NCI-H1092 treated with DMSO at 0.1 percent for 48 hours (cell line): ENCODE measurements at places on chromosomes 4 and X.

DNA sequence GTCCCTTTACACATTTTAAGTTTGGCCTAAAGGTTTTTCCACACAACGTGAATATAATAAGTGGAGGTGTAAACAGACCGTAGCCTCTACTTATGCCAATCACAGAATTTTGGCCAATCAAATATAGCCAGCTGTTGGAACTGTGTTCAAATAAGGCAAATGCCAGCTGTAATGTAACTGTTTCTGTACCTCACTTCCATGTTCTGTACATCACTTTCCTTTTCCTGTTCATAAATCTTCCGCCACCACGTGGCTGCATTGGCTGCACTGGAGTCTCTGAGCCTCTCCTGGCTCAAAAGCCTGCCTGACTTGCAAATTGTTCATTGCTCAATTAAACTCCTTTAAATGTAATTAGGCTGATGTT is 105.1 kb upstream of the SMIM31 start:
- no peak for DNase-seq

GRCh38 chrX:54407266-54407665 is 32.9 kb upstream of the TSR2 start:
- no peak for DNase-seq

- no peak for DNase-seq
Observed at GRCh38 chrX:67612231-67612630, 68.4 kb downstream of the AR start.

DNA sequence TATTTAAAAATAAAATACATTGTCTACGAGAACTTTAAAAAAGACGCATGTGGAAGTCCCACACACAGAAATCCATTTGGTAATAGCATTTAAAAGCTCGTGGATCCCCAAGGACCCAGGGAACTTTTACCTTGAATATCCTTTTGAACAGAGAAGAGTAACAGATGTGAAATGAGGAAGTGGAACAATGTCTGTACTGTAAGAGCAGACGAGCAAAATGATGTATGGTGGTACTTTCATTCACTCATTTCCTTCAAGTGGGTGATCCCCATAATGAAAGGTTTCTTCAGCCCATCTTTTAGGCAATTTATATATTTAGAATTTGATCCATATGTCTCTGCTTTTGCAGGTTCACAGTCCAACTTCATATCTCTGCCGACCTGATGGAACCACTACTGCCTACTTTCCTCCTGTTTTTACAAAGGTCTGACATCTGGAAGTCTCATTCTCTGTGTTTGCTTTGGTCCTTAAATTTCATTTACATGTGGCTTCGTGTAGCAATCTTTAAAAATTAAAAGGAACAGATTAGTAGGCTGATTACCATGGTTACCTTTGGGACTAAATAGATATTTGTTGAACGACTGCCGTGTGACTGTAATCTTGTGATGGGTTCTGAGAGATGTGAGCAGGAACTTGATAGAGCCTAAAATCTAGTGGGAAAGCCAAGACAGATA is 188.4 kb downstream of the PALLD start:
- no peak for DNase-seq

GRCh38 chr4:100895556-100896197 is 377.9 kb upstream of the EMCN start:
- DNase-seq = no peak

DNA sequence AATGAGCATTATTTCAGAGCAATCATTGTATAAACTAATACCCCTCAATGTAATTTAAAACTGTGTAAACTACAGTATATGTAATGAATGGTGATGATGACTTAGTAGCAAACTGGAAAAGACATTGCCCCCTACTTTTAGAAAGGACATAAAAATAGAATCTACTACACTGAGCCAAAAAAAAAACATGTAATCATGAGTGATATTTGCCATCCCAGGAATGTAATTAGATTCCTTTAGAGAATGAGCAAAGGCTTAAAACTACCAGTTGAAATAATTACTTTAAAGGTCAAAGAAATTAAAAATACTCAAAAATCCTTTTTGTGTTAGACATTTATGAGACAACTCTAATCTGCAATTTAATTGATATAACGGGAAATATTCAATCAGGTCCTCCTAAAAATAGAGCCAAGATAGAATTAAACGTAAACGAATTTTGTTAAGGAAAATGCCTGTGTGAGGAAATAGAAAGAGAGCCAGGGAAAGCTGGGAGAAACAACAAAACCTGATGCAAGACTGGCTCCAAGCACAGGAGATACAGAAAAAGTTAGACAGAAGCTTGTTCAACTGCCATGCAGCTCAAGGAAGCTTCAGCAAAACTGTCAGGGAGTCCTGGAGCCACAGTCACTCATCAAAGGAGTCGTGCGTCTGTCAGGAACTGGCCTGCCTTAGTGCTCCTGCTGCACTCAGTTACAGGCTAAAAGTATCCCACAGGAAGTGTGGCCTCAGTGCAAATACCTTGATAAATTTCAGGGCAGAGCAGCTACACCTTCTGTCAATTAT is 655.7 kb upstream of the INTU start:
- no peak for DNase-seq
